ENCODE measurements at places on chromosomes 1 and 21.

DNA sequence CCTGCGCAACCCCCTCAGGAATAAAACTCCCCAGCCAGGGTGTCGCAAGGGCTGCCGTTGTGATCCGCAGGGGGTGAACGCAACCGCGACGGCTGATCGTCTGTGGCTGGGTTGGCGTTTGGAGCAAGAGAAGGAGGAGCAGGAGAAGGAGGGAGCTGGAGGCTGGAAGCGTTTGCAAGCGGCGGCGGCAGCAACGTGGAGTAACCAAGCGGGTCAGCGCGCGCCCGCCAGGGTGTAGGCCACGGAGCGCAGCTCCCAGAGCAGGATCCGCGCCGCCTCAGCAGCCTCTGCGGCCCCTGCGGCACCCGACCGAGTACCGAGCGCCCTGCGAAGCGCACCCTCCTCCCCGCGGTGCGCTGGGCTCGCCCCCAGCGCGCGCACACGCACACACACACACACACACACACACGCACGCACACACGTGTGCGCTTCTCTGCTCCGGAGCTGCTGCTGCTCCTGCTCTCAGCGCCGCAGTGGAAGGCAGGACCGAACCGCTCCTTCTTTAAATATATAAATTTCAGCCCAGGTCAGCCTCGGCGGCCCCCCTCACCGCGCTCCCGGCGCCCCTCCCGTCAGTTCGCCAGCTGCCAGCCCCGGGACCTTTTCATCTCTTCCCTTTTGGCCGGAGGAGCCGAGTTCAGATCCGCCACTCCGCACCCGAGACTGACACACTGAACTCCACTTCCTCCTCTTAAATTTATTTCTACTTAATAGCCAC, 696 bp downstream of the TGFB2 start:
- no peak for DNase-seq

GRCh38 chr1:111503585-111504060, at the start of the genes ADORA3 and TMIGD3:
TSS of gene ADORA3 (minus strand) at chr1:111503633. CDS start at chr1:111503354, 279 bp downstream.
TSS of gene TMIGD3 (minus strand) at chr1:111503633. CDS start at chr1:111503354, 279 bp downstream.
- DNase-seq = no peak

DNA sequence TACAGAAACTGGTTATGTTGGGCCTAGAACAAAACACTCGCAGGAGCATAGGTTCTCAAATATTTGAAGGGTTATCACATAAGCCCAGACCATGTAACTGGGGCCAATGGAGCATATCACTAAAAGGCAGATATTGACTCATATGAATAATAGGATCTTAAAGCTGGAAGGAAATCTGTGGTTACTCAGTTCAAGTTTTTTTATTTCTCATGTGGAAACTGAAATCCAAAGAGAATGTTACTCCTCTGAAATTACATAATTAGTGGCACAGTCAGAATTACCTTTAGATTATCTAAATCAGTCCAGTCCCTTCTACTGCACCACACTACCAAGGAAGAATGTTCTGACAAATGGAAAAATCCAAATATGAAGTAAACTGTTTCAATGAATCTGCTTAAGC, 12.0 kb downstream of the SLAMF8 start:
- no peak for DNase-seq

DNA sequence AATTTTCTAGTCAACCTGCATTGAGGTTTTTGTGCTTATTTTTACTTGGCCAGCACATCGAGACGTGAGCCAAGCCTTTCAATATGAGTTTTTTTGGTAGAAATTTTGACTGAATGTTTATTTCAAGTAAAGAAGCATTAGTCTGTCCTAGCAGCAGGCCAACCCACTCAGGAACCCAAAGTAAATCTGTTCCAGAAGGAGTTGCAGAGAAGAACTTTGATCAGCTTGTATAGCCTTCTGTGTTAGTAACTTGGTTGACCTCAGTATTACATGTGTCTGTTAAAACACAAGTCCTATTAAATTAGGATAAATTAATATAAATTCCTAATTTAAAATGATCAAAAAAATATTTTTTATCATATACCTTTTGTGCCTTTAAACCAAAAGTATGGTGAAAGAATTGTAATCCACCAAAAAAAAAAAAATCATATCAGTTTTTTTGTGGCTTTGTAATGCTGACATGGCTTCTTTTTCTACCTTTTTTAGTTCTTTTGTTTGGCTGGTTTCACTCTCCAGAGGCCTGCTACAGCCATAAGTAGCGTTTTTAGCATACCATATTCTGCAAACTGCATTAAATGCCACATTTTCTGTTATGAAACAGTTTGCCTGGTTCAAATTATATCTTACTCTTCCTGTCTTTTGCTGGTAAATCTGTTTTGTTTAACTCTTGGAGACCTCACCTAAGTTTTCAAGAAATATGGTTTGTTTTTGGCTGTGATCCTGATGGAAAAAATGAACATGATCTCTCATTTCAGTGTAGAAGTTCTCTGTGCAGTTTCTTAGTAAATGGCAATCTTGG, 39.5 kb downstream of the ATF6 start:
- DNase-seq = no peak

GRCh38 chr1:109793089-109793485, 29.4 kb upstream of the EPS8L3 start:
- no peak for DNase-seq

DNA sequence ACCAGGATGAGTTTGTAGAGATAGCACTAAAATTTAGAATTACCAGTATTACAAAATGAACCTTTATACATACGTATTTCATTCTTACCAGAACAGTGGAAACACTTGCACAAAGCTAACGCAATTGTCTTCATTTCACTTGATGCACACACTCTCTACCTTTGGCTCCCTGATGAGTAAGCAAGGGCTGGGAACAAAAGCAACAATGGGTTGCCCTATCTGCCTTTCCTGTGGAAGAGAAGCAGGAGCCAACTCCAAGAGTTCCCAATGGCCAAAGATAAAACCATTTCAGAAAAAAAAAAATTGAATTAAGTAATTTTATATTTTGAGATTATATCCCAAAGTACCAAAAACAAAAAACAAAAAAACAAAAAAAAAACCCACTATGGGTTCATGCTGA, 344.1 kb upstream of the GREM2 start:
- DNase-seq = no peak

DNA sequence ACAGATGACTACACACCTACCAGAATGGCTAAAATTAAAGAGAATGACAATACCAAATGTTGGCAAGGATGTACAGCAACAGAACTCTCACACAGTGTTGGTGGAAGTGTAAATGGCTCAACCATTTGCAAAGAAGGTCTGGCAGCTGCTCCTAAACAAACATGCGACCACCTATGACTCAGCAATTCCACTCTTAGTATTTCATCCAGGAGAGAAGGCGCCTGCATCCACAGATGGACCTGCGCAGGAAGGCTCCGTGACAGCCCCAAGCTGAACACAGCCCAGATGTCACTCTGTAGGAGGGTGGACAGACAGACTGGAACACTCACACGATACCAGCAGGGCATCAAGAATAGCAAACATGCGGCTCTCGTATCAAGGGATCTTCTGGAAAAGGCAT, 6.7 kb downstream of the PTTG1IP start:
- no peak for DNase-seq

GRCh38 chr1:200314085-200314750, 95.6 kb downstream of the ZNF281 start:
- DNase-seq = no peak

GRCh38 chr1:225534135-225534534, 106.3 kb upstream of the LBR start:
- no peak for DNase-seq

DNA sequence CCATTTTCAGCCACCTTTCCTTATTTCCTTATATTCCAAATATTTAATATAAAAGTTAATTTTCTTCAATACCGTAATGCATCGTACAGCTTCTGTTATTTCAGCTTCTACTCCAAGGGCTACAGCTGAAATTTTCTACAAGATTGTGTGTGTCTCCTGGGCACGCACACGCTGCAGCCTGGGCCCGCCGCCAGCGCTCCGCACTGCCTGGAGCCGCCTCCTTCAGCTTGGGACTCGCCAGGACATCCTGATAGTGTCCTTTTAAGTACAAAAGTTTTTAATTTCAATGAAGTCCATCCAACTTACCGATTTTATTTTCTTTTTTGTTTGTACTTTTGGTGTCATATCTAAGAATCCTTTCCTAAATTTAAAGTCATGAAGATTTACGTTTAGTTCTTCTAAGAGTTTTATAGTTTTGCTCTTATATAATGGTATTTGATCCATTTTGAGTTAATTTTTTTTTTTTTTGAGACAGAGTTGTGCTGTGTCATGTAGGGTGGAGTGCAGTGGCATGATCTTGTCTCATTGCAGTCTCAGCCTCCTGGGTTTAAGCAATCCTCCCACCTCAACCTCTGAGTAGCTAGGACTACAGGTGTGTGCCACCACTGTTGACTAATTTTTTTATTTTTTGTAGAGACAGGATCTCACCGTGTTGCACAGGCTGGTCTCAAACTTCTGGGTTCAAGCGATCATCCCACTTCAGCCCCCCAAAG, 82.8 kb downstream of the AXDND1 start:
- DNase-seq = no peak

- DNase-seq = no peak
Measured at GRCh38 chr1:24991697-24992096, 61.6 kb upstream of the RUNX3 start.

- DNase-seq = no peak
Measured at GRCh38 chr1:55259911-55260609, 44.9 kb upstream of the USP24 start.

- no peak for DNase-seq
Measured at GRCh38 chr1:47867438-47868347, 129.5 kb downstream of the TRABD2B start.

DNA sequence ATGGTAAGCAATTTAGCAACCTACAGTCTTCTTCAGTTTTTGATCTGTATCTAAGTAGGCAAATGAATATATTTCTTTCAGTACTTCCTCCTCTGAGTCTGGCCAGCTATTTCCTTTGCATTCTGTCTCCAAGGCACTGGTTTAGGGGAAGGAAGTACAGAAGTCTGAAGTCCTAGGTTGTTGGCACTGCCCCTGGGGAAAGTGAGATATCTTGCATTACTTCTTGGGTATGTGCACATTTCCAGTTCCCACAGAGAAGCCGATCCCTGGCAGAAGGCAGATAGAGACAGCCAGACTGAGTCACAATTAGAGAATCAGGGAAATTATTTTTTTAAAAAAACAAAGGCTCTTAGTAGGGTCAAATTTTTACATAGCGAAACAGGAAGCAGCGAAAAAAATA, 98.8 kb downstream of the RASAL2 start:
- DNase-seq = no peak

GRCh38 chr1:210646258-210646616, 317.5 kb downstream of the HHAT start:
- no peak for DNase-seq

DNA sequence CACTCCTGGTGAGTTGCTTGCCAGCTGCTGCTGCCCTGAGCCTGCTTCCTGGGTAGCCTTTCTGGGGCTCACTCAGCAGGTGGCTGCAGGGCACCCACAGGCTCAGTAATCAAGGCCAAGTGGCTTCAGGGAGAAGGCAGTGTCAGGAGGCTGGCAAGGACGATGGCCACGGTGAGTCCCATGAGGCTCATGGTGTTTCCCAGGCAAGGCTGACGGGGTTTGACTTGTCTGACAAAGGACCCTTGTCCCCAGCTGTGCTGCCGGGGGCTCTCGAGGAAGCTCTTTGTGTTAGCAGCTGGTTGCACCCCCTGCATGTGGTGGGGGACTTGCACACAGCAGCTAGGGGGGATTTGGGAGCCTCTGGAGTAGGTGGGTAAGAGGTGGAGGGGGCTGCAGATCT, 190.5 kb upstream of the C1orf174 start:
- DNase-seq = no peak

DNA sequence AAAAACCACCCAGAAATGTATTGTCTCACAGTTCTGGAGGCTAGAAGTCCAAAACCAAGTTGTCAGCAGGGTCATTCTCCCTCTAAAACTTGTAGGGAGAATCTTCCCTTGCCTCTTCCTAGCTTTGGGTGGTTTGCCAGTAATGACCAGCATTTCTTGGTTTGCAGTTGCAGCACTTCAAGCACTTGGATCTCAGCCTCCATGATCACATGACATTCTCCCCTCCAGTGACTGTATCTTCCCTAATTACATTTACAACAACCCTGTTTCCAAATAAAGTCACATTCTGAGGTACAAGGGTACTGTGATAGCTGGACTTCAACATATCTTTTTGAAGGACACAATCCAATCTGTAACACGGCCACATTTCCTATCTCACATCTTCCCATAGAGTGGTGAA, 37.2 kb downstream of the EVI5 start:
- no peak for DNase-seq

GRCh38 chr1:246066573-246066972, 440.5 kb downstream of the SMYD3 start:
- no peak for DNase-seq

DNA sequence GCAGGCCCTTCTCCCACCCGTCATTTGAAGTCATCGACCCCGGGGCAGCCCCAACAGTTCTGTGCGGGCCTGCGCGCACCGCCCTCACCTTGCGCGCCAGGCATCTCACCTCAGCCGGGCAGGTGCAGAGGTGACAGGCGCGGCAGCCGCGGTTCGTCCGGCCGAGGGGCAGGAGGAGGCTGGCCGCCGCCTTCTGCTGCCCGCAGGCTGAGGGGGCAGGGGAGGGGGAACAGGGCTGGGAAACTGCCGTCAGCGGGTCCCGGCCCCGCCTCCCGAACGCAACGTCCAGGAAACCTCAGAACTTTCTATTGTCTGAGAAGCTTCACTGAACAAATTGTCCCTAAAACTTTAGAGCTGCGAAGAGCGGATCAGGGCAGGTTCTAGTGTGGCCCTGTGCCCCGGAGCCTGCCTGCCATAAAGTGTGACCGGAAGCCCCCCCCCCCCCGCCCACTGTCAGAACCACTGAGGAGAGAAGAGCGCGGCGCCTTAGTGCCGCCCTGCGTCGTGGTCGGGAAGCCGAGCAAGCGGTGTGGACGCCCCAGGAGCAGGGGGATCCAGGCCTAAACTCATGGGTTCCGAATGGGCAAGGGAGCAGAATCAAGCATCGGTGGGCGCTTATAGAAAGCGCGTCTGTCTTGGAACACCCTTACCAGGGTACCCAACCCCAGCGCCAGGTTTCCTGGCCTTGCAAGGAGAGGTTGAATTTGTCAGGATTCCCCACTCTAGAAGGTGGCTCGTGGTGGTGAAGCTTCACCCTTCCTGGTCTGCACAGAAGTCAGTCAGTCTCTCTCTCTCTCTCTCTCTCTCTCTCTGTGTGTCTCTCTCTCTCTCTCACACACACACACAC, 13.3 kb upstream of the TBX15 start:
- DNase-seq = no peak

DNA sequence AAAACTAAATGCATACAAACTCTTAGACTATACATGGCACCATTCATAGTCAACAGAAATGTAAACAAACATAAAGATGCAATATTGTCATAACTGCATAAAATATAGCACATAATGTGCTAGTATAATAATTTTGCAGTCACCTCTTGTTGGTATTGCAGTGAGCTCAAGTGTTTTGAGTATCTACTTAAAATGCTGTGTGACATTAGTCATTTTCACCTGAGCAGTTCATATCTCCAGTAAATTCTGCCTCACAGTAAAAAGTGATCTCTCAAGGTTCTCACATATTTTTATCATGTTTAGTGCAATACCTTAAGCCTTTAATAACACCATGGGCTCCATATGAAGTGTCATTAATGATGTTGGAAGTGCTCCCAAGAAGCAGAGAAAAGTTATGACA, 29.6 kb upstream of the FMO2 start:
- DNase-seq = no peak

DNA sequence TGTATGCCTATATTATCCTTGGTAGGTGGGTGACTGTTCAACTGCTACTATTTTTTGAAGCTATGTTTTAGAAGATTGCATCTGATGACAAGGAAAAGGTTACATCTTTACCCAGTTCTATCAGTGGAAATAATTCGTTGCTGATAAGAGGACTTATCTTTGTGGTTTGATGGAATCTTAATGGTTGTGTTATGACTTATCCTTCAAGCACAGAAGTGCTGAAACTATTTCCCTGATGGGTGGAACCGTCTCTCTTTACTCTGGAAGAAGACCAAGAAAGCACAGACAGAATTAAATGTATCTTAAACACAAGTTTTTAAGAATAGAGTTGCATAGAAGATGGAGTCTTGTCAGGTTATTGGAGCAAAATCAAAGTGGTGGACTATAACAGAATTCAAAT, 437.7 kb upstream of the KAZN start:
- no peak for DNase-seq
